ENCODE measurements at places on chromosomes 7 and 10.

GRCh38 chr10:13001041-13001886, at the start of gene CCDC3:
Gene CCDC3, minus strand, starts transcription at chr10:13001713. Its CDS starts 143 bp downstream, at chr10:13001570.
- DNase-seq = no peak

GRCh38 chr7:2263176-2263575, 21.1 kb downstream of the NUDT1 start:
- DNase-seq = no peak

DNA sequence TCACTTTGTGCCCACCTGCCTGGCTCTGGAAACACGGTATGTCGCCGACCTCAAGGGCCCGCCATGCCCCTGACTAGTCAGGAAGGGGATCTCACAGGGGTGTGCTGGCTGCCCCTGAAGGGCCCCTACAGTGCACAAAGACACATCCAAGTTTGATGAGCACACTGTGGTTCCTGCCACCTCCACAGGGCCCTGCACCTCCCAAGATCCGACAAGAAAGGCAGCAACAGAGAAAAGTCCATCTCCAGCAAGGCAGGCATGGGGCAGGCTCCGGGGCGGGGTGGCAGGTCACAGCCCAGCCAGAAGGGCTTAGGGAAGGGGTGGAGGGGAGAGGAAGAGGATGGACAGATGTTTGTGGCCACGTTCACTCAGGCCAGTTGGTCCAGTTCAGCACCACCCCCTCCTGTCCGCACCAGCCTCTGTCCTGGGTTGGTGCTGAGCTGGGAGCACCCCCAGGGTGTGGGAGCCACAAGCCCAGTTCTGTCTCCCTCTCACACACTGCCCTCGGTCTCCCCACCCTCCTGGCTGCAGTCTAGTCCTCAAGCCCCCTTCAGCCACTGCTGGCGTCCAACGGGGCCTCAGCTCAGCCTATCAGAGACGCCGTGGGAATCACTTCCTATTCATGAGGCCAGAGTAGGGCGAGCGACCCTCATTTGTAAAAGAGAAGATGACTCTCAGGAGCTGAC, 11.5 kb downstream of the DRGX start:
- no peak for DNase-seq

GRCh38 chr10:31399631-31400030, 80.6 kb downstream of the ZEB1 start:
- DNase-seq = no peak

DNA sequence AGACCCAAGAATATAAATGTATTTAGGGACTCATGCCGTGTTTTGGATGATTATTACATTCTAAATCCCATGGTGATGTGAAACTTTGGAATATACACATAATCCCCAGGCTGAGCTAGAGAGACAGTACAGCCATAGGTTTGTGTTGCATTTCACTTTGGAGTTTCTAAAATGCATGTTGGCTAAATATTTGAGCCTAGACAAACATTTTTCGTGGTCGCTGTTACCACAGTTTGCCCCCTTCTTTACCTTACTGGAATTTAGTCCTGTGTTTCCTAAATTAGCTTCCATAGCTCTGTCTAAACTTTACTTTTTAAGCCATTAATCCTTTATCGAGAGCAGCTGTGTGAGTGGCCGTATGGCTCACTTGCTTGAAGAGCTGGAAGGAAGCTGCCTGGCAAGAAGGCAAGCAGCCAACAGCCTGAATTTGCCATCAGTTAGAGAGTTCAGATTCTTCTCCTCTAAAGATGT, 192.0 kb downstream of the BICC1 start:
- no peak for DNase-seq

DNA sequence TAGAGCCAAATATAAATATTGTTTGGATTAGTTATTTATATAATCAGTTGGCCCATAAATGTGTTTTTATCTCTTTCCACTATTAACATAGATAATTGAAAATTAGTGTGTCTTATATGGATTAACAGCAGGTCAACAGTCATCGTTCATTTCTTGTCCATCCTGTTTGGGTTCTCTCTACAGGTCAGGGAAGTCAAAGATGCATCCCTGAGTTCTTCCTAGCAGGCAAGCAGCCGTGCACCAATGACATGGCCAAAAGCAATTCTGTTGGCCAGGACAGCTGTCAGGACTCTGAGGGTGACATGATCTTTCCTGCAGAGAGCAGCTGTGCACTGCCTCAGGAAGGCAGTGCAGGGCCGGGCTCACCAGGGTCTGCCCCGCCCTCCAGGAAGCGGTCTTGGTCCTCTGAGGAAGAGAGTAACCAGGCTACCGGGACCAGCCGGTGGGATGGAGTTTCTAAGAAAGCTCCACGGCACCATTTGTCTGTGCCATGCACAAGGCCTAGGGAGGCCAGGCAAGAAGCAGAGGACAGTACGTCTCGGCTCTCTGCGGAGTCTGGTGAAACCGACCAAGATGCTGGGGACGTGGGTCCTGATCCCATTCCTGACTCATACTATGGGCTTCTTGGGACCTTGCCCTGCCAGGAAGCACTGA, 15.9 kb downstream of the FBH1 start:
- DNase-seq = no peak

DNA sequence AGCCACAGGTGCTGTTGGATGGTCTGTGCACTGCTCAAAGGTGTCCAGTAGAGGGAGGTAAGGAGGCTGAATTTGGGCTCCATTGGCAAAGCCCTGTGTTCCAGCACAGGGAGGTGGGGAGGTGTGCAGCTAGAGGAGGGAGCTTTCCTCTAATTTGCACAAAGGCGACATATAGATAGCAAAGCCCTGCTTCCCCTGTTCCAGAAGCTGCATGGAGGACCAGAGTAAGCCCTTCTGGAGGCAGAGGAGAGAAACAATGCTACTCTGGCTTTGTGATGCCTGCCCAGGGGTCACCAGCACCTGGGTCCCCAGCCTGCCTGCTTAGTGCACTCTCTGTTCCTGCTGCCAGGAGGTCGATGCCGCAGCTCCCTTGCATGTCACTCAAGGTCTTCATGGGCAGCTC, 3.4 kb upstream of the ARHGAP22 start:
- no peak for DNase-seq

DNA sequence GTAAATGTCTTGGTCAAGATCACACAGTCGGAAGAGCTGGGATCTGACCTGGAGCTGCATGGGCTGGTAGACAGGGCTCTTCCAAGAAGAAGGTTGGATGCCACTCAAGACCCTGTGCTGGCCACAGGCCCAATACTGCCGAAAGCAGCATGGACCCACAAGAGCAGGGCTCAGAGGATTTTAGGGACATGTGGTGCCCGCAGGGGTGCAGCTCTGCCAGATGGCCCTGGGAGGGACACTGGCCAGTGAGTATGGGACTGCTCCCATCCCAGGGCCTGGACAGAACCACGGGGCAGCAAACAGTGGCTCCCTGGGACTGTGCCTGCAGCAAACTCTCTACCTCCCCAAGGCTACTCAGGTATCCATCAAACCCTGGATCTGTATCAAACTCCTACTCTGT, 12.4 kb downstream of the MAT1A start:
- no peak for DNase-seq

DNA sequence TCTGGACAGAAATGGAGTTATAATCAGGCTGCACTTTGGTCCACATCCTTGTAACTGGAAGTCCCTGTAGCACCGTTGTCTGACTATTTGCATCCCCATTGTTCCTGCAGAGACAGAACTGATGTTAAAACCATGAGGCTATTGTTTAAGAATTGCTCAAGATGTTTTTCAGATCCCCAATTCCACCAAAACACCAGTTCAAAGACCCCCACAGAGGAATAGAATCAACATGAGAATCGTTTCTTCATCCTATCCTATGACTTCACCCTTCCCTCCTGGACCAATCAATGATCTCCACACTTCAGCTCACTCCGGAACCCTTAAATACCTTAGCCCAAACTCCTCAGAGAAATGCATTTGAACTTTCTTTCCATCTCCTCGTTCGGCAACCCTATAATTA, 57.1 kb upstream of the GRID1 start:
- DNase-seq = no peak

Data from stimulated activated CD4-positive, alpha-beta T cell treated with anti-CD3 and anti-CD28 coated beads, TNF-alpha, amount 100 ng/mL, for 1 hour (primary cell).